ENCODE measurements at places on chromosomes 4 and X.

DNA sequence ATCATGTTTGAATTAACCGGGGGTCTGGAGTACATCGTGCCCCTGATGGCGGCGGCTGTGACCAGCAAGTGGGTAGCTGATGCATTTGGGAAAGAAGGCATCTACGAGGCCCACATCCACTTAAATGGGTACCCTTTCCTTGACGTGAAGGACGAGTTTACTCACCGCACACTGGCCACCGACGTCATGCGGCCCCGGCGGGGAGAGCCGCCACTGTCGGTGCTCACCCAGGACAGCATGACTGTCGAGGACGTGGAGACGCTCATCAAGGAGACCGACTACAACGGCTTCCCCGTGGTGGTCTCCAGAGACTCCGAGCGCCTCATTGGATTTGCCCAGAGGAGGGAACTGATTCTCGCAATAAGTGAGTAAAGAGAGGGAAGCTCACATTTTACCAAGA lies 56.9 kb downstream of the CLCN4 start:
- no peak for DNase-seq

DNA sequence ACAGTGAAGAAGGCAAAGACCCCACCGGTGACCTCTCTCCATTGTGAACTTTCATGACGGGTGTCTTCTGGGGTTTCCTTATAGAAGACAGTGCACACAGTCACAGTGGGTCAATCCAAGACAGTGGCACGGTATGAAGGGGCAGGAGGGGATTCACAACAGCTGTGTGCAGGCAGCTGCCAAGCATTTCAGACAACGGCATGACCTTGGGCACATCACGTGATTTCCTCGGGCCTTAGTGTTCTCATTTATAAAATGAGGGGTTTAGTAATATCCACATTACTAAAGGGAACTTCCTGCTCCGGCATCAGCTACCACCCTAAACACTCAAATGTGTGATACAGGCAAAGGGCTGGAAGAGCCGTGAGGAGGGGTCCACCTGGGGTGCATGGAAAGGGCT lies 42.9 kb downstream of the RBM47 start:
- DNase-seq: no peak

DNA sequence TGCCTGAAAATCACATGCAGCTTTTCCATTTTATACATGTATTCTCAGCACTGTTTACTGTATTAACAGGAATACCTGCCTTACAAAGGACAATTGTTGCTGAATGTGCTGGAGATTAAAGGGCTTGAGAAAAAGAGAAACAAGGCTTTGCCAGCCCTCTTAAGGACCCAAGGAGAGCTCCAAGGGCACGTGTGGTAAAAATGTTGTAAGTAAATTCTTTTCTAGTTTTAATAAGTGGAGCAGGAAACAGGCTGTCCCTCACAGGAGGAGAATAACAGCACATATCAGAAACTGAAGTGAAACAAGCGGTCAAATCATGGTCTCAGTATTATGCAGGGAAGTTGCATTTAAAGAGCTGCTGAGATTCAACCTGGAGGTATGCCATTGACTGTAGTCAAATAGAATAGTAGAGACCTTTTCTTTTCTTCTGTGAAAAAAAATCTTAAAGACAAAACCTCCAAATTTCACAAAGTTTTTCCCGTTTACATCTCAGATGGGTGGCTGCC lies 18.5 kb downstream of the IGFBP7 start:
- no peak for DNase-seq

DNA sequence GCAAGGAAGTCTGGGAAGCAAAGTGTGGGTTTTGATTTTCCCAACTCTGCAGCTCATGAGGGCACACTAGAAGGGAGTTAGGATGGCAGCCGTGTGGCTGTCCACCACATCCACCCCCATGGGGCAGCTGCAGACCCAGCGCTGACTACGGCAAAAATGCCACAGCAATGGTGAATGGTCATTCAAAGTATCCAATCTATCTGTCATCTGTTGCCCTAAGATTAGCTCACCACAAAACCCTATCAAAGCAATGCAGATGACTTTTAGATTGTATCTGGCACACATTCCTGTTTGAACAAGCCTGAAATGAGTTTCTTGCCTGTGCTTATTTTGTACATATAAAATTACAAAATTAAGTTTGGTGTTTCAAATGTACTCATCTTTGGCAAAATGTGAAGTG lies 29.7 kb upstream of the HPSE start:
- no peak for DNase-seq

- no peak for DNase-seq
These were observed 2.4 kb downstream of the CXXC4 start for GRCh38 chr4:104492183-104492771.

DNA sequence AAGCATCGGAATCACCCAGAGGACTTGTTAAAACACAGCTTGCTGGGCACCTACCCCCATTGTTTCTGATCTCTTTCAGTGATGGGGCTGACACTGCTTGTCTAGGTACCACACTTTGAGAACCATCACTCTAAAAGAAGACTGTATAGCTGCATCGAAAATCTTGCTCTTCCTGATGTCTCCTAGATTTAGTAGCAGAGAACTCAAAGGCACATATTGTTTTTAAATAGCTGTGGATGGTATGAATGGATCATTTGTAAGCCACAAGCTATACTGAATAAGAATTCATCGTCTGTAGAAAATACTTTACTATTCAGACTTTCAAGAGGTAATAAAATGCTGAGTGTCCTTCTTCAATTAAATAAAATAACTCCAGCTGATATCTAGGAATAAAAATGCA lies 405.4 kb downstream of the ANKRD50 start:
- no peak for DNase-seq

- no peak for DNase-seq
These were observed at the start of gene SASH3 for GRCh38 chrX:129779747-129780146. TSS of gene SASH3 (plus strand) at chrX:129779949. CDS start at chrX:129780098, 149 bp downstream.

GRCh38 chr4:54091637-54092404 lies 8.1 kb upstream of the GSX2 start:
- peak; percentile 60 for DNase-seq

- no peak for DNase-seq
These were observed 357.9 kb downstream of the UNC5C start for GRCh38 chr4:95190751-95191436.

- DNase-seq: no peak
These were observed 6.6 kb upstream of the FAM53A start for GRCh38 chr4:1690698-1691097.

- DNase-seq: no peak
These were observed 160.0 kb downstream of the SPCS3 start for GRCh38 chr4:176479767-176480166.

GRCh38 chr4:125315576-125316400 lies 1.0 kb downstream of the FAT4 start:
- DNase-seq: no peak

- no peak for DNase-seq
These were observed 31.4 kb upstream of the PDLIM5 start for GRCh38 chr4:94420356-94420755.

DNA sequence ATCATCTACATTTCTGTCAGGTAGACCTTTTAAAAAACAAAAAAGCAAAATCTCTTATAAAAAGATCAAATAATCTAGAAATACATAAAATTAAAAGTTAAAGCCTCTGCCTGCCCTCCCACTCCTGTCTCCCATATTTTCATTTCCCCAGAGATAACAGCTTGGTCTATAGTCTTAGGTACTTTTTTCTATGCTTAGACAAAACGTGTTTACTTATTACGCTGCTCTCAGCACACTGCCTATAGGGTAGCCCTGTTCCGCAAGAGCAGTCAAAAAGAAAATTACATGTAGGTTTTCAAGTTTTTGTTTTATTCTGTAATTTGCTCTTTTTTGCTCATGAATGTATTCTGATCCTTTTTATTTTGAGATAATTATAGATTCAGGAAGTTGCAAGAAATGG lies 73.3 kb downstream of the TAF1 start:
- DNase-seq: no peak

GRCh38 chr4:137656661-137657060 lies 124.4 kb upstream of the PCDH18 start:
- no peak for DNase-seq

- DNase-seq: no peak
These were observed 138.5 kb downstream of the DCLK2 start for GRCh38 chr4:150216726-150217125.

GRCh38 chr4:31877429-31877828 lies 1157.3 kb downstream of the PCDH7 start:
- no peak for DNase-seq

- DNase-seq: no peak
These were observed 6.3 kb downstream of the HAUS7 start for GRCh38 chrX:153464116-153464515.

- no peak for DNase-seq
These were observed 147.7 kb downstream of the DCK start for GRCh38 chr4:71141125-71141524.

All from stimulated activated CD8-positive, alpha-beta memory T cell treated with anti-CD3 and anti-CD28 coated beads, Interleukin-15, amount 100 ng/mL, for 48 hours (primary cell).